ENCODE measurements at places on chromosomes 4 and X.

DNA sequence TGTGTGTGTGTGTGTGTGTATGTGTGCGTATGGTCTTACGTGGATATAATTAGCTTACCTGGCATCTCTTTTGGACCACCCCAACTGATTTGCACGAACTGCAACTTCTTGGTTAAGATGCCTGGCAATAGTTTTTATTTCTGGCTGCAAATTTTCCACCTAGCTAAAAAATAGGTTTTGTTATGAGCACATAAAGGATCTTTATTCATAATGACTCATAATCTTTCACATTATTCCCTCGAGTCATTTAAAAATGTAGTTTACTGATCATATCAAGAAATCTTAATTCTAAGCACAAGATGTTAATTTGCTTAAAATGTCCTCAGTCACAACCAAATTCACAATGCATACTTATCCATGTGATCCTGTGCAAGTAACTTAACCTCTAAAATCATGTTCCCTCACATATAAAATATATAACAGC lies 1.5 kb downstream of the COX18 start:
- DNase-seq: no peak

DNA sequence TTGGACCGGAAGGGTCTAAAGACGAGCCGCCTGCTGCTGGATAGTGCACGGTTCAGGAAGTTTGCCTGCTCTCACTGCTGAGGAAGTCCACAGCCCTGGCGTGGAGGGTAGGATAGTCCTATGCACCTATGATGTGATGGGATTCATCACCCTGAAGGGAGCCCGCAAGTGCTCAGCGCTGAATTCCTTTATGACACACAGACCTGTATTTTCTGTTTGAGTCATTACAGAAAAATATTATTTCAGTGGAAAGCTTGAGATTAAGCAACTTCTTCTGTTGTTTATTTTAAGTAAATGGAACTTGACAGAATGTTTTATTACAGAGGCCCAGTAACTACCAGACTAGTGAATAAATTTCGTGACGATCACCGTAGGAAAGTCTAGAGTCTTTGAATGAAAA lies 123.2 kb downstream of the TRIML1 start:
- DNase-seq: no peak

DNA sequence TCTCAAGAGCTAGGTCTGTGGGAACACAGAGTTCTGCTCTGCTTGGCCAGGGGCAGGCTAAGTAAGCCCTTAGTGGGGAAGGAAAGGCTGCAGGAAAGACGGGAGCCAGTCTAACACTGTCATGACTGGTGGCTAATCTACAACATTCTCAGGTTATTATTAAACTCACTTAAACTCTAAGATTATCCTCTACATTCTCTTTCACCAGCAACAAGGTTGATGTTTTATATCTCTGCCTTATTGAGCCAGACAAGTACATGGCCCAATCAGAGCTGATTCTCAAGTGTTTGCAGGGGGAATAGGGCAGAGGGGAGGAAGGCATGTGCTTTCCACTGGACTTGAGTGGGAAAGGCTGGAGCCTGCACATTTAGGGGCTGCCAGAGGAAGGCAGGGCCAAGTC lies 50.9 kb upstream of the FAM241A start:
- DNase-seq: no peak

DNA sequence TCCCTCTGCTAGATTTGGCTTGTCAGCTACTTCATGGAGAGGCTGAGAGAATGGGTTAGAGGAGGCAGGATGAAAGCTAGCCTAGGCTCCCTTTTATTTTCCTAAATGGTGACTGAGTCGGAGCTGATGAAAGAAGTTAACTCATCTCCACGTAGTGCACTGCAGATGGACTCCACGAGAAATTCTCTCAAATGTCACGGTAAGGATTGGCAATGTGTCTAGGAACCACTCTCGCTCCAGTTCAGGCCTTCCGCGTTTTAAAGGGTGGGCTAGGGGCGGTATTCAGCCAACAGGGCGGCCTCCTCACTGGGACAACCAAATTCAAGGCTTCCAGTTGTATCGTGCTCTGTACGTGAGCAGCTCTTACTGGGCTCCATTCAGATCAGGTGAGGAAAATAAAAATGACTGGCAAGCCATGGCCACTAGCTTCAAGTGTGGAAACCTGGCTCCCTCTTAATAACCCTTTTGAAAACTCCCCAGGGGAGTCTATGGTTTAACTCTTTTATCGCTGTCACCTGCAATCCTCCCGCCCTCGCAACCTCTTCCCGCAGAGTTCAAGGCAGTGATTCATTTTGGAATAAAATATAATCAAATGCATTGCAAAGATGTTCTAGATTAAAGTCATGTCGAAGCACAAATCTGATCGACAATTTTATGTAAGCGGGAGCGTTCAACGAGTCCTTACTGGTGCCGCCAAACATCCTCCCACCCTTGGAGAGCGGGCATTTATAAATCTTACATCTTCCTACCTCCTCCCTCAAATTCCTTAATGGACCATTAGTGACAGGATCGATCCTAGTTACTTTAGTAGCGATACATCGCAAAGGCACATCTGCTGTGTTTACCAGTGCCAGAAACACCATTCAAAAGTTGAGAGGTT lies 1.2 kb downstream of the SPOCK3 start:
- DNase-seq: no peak

- no peak for DNase-seq
These were observed 549.3 kb downstream of the IQCM start for GRCh38 chr4:149266301-149266700.

DNA sequence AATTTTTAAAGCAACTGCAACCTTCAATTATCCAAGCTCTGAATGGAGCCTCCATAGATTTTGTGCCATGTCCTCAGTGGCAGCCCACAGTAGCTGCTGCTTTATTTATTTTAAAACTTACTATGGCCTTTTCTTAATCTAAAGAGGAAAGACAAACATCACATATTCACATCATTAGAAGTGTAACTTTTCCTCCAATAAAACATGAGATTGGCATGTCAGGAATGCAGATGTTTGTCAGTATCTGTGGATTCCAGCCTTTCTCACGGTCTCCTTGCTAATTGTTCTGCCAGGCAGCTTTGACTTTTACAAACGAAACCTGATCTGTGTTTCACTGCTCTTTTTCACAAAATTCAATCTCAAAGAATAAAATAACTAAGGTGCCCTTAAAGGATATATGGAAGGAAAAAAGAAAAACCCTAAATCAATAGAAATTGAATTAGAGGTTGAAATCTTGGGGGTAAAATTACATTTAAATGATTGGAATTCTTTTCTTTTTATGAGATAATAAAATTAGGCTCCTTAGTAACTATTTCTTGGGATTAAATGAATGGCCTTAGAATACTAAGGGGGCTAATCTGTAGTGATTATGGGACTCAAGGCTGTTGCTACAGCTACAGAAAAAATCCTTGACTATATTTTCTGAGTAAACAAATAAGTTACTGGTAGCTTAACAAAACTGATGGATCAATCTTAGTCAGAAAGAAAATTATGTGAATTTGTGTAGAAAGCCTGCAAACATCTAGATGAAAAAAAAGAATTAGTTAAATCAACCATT lies 151.3 kb downstream of the RTL9 start:
- DNase-seq: no peak

DNA sequence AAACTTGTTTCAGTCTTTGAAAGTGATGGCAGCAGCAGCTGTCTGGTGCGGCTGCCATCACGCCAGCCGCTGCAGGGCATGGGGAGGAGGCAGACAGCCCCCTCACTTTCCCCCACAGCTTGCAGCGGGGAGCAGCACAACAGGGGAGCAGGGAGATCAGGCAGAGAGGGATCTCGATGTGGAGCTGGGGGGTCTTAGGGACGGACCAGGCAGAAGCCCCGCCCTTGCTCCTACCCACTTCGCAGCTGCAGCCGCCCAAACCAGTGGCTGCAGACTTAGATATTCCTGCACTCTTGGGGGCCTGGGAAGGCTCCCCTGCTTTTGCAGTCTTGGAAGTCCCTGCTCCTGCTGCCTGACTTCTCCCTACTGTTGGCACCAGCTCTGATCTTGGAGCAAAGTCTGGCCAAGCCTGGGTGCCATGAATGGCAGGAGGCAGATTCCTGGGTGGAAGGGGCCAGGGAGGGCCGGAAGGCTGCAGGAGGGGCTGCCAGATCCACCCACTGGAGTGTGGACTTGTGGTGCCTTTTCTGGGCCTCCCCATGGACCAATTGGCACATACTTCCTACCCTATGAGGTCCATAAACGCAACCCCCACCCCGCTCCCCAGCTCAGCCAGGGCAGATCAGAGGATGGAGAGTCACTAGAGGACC lies 14.0 kb upstream of the MFAP3L start:
- no peak for DNase-seq

- DNase-seq: no peak
These were observed 74.0 kb downstream of the FHDC1 start for GRCh38 chr4:153010146-153010545.

GRCh38 chr4:38411092-38411491 lies 252.9 kb upstream of the KLF3 start:
- DNase-seq: no peak

DNA sequence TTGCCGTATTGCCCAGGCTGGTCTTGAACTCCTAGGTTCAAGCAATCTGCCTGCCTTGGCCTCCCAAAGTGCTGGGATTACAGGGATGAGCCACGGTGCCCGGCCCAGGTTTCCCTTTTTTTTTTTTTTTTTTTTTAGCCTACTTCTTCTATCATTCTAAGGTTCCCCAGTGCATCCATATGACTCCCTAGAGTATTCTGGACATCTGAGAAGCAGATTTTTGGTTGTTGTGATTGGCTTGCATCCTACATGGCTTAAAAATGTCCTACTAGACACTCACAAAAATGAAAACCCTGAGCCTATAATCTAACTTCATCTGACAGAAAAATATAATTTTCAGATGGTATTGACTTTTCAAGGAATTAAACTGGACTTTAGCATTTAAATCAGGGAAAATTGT lies 41.7 kb downstream of the SMIM14 start:
- DNase-seq: no peak

- no peak for DNase-seq
These were observed 261.1 kb upstream of the PLCXD1 start for GRCh38 chrX:19912-20571.

DNA sequence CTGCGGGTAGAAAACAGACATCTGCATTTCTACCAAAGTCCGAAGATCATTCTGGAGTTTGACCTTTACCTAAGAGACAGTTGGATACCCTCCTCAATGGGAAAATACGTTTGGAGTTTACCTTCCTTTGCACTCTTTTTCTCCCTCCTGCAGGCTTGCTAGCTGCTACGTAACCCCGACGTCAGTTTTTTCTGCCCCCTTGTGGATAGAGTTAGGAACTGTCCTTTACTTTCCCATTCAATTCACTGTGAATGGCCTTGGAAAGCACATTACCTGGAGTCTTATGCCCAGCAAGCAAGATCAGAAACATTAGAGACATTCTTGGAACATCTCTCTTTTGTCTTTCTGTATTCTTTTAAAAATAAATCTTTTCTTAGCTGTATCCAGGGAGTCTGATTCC lies 250.7 kb downstream of the NAP1L3 start:
- no peak for DNase-seq

DNA sequence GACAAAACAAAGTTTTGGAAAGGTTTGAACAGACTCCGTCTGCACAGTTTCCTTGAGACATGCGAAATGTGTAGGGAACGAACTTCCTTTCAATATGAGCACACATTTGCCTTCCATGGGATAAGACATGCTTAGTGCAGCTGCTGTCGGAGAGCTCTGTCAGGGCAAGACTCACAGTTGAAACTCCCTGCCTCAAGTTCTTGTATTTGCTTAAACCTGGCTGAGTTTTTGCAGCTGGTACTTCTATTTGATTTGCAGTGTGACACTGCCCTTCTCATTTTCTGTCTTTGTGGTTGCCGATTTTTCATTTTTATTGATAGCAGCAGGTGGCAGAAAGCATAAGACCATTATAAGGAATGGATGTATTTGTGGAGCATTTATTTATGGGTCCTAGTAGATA lies 18.2 kb upstream of the RHOH start:
- no peak for DNase-seq

DNA sequence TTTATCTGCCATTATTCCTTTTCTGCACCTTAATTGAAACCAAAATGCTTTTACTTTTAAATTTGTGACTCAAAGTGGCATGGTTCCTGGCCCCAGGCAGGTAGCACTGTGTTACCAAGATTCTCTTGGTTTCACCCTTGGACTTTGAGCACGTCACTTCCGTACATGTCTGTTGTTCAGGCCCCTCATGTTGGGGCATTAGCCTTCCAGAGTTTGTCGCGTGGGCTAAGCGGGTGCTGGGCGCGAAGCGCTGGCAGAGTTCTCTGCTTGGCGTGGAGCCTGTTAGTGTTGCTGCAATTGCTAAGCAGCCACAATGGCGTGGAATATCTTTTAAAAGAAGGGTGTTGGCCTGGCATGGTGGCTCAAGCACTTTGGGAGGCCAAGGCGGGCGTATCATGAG lies 14.0 kb upstream of the TADA2B start:
- no peak for DNase-seq

GRCh38 chr4:10019521-10020051 lies 1.7 kb downstream of the SLC2A9 start:
- DNase-seq: peak; percentile 40

- no peak for DNase-seq
These were observed 19.1 kb upstream of the FRYL start for GRCh38 chr4:48799157-48799556.

DNA sequence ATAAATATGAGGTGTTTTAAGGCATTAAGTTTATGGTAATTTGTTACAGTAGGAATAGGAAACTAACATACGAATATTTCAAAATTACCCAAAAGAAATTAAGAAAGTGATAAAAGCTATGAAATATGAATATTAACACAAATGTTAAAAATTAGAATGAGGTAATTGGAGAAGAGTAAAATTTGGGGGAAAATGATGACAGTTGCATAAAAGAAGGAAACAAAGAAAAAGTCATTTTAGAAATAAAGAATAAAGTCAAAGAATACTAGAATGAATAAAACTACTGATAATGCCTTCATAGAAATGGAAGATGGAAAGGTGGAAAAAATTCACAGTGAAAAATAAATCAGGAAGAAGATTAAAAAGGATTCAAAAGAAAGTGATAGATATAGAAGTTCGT lies 522.9 kb upstream of the NR3C2 start:
- DNase-seq: no peak

DNA sequence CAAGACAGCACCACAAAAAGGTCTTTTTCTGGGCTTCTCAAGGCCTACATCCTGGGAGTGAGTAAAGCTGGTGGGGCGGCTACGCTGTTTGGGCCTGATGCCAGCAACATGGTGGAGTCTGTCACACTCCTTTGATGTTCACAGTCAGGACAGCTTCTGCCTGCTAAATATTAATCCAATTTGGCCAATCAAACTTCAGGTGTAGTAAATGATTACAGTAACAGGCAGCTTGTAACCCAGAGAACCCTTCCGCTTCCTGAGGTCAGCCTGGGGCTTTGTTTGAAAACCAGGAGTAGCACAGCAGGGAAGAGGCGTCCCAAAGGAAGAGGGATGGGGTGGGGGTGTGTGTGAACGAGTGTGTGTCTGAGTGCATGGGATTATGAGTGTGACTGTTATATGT lies 220.4 kb downstream of the MAML3 start:
- DNase-seq: no peak

DNA sequence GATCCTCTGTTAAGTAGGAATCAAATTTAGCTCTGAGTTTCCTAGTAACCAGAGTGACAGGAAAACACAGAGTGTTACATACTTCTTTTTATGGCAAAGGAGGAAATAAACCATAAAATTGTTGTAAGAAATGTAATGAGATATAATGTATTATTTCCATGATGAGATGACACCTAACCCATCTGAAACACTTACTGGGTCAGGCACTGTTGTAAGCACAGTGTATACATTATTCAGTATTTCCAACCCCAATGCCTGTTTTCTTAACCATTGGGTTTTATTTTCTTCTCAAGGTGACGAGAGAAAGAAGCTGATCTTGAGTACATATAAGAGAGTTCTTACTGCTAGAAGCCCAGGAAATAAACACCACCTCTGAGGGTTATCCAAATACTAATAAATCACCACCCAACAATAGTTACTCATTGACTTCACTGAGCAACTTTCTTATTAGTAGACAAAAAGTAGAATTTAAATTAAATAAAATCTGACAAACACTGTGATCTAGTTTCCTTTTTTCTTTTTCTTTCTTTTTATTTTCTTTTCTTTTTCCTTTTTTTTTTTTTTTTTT lies 4.2 kb upstream of the ENAM start:
- DNase-seq: no peak

All from left cardiac atrium (tissue), 4 donors.